ENCODE measurements at places on chromosomes 7 and 10. TPM values are rescaled to one million over a fixed set of nuclear protein-coding genes. Genes with fewer than 3 reads are reported as not detected.

- DNase-seq = no peak
These were observed 10.9 kb downstream of the DNMBP start for GRCh38 chr10:99998889-99999288.

DNA sequence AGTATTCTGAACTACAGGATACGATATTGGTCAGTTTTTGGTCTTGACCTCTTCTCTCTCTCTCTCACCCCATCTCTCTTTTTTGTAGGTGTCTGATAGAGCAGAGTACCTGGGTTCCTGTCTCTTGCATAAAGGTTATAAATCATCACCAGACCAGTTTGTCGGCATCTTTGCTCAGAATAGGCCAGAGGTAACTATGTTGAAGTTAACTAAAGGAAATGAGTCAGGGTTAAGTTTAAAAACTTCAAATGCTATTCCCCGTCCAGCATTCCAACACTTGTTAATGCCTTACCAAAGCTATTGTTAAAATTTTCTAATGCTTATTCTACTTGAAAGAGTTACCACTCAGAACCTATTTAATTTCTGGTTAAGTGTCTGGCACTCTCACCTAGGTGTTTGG, 30.7 kb downstream of the ACSL5 start:
- no peak for DNase-seq

LBX1 gene
- total RNA-seq = not detected

- peak; percentile 43 for DNase-seq
These were observed 1.5 kb downstream of the GDF2 start for GRCh38 chr10:47323636-47324296.

OR9A2 gene
- total RNA-seq = not detected

TSPAN12 gene
- total RNA-seq = 28.9 TPM

MNX1 gene
- not detected for total RNA-seq

DNA sequence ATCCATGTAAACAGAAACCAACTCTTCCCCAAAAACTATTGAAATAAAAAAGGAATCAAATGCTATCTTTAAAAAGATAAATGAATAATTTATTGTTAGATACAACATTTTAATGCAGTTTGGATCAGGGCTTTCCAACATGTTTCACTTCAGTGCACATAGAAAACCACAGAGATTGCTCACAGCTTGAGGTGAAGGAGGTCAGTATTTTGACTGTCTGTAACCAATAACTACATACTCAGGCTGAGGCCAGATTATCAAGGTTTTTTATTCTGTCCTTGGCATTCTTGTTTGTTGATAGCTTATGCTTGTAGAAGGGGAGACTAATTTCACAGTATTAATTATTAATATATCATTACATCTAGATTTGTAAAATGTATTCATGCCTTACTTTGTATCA, 195.5 kb downstream of the PRKG1 start:
- DNase-seq = no peak

GRCh38 chr10:128209862-128210214, 83.6 kb upstream of the MKI67 start:
- DNase-seq = no peak
